ENCODE measurements at places on chromosomes 6 and 20.

DNA sequence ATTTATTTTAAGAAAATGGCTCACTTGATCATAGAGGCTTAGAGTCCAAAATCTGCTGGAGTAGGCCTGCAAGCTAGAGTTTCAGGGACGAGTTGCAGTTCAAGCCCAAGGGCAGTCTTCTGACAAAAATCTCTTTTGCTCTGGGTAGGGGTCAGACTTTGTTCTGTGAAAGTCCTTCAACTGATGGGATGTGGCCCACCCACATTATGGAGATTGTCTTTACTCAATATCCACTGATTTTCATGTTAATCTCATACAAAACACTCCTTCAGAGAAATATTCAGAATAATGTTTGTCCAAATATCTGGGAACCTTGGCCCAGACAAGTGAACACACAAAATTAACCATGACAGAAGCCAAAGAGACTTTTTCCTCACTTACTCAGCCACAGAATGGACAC is 98.6 kb upstream of the RSPO3 start:
- H3K27me3 ChIP-seq = no peaks in the 10 kb centered on the region
- DNase-seq = no peak
- no peaks in the 10 kb centered on the region for H3K4me1 ChIP-seq

GRCh38 chr6:159490298-159490937 is 202.6 kb downstream of the SOD2 start:
- no peak for DNase-seq
- H3K4me1 ChIP-seq = no peaks in the 10 kb centered on the region
- no peaks in the 10 kb centered on the region for H3K36me3 ChIP-seq
- no peak overlapping the region for H3K4me3 ChIP-seq

DNA sequence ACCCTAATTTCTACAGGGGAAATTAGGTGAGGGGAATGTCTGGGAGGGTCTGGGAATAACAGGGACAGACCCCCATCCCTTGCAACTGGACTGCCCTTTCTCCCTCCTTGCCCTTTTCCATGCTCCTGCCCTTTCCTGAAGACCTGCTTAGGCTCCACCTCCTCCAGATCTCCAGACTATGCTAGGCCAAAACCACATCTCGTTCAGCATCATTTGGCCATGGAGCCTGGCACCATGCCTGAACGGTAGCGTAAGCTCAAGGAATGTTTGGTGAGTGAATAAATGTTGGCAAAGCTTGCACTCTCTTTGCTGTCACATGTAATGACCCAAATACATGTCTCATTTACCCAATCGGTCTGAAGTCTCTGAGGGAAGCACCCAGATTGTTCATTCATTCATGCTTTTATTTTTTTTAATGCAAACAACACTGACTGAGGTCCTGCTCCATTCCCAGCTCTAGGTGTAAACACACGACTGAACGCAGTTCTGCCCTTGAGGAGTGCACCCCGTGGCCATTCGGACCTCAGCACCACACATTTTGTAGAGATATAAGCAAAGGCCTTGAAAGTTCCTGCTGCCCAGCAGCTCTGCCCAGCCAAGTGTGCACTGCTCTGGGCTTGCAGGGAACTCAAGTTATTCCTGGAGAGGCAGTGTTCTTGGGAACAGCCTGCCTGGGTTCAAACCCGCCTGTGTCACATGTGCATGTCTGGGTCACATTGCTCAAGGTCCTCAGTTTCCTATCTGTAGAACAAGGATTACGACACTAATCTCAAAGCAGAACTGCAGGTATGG is 1.1 kb upstream of the GRM4 start:
- no peak for DNase-seq
- no peaks in the 10 kb centered on the region for H3K36me3 ChIP-seq
- peaks cover 34% of the 10 kb centered on the region for H3K27me3 ChIP-seq
- peaks cover 16% of the 10 kb centered on the region for H3K4me1 ChIP-seq

DNA sequence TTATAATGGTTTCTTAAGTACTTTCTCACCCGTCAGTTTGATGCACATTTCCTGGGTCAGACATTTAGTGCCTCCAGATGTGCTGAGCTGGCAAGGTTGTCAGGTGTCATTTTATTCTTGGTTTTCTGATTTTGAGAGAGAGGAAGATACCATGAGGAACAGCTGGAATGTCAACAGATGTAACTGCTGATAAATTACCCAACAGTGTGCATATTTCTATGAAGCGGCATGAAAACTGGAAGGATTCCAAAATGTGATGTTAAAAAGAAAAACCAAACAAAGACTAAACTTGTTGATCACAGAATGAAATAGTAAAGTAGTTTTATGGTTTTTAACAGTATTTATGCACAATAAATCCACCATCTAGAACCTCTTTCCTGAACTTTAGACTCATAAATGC is 447.3 kb downstream of the HDGFL1 start:
- H3K4me1 ChIP-seq = no peaks in the 10 kb centered on the region
- H3K4me3 ChIP-seq = no peak overlapping the region
- DNase-seq = no peak

DNA sequence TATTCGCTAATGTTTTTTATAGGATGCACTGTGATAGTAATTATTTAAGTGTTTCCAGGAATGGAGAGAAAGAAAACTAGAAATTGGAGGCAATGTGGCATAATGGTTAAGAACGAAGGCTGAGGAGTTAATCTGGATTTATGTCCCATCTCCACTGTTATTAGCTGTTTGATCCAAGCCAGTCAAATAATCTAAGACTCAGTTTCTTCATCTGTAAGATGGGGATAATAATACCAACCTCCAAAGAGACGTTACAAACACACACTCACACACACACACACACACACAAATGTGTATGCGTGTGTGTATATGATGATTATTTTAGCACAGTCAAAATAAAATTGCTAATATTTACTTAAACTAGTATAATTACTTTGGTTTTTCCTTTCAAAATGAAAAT is 36.9 kb upstream of the TPD52L1 start:
- no peaks in the 10 kb centered on the region for H3K27me3 ChIP-seq
- H3K36me3 ChIP-seq = no peaks in the 10 kb centered on the region
- no peak for DNase-seq
- H3K4me1 ChIP-seq = peaks cover 15% of the 10 kb centered on the region

GRCh38 chr20:22214296-22214695 is 370.1 kb downstream of the FOXA2 start:
- no peaks in the 10 kb centered on the region for H3K36me3 ChIP-seq
- H3K27ac ChIP-seq = no peak overlapping the region
- H3K4me3 ChIP-seq = no peak overlapping the region
- H3K27me3 ChIP-seq = peaks cover 61% of the 10 kb centered on the region

DNA sequence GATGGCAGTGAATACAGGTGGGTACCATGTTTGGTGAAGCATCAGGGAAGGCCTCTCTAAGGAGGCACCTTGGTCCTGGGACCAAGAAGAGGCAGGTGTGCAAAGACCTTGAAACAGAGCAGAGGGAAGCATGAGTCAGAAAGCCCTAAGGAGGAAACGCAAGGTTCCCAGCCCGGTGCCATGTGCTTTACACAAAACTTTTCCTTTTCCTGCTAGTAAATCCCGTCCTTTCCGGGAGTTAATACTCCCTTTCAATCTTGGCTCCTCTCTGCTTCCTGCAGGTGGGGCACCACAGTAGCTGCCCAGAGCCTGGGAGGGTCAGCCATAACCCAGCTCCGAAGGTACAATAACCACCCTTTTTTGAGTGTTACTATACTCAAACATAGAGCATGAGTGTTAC is 19.4 kb upstream of the SLC23A2 start:
- DNase-seq = no peak
- H3K4me1 ChIP-seq = no peaks in the 10 kb centered on the region
- no peaks in the 10 kb centered on the region for H3K36me3 ChIP-seq
- no peaks in the 10 kb centered on the region for H3K27me3 ChIP-seq

DNA sequence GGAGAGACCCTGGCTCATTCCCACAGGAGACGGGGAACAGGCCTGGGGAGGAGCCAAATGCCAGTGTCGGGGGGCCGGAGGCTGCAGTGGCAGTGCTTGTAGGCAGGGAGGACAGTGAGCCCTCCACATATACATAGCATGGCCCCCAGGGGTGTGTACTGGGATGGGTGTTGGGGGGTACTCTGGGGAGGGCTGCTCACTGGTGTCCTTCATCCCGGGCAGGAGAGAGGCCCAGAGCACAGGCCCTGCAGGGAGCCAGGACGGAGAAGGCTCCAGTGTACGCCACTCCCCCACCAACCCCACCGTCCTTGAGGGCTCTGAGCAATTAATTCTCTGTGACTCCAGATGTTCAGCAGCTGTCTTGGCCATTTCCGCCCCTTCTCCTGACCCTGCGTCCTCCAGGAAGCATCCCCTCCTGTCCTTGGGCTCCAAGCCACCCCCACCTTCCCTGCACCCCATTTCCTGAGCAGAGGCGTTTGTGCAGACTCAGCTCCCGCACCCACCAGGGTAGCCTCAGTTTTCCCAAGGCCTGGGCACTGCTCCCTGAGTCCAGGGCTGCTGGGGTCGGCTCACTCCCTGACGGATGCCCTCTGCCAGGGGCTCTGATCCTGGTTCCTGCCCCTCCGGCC is 3.4 kb upstream of the ABHD16B start:
- peak overlapping the region; percentile 30 for H3K27ac ChIP-seq
- no peaks in the 10 kb centered on the region for H3K27me3 ChIP-seq
- H3K36me3 ChIP-seq = no peaks in the 10 kb centered on the region

DNA sequence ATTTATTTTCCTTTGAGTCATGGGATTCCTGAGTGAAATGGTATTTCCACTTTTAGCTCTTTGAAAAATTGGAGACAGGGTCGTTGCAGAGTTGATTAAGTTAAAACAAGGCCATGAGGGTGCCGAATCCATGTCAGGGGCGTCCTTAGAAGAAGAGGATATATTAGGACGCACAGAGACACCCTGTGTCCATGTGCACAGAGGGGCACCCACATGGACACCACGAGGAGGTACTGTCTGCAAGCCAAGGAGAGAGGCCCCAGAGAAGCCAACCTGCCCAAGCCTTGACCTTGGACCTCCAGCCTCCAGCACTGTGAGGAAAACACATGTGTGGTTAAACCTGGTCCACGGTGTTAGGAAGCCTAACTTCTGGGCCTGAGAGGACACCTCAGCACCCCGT is 113.9 kb upstream of the THBS2 start:
- no peak overlapping the region for H3K4me3 ChIP-seq
- H3K27me3 ChIP-seq = no peaks in the 10 kb centered on the region
- no peak for DNase-seq
- no peak overlapping the region for H3K27ac ChIP-seq
- H3K36me3 ChIP-seq = no peaks in the 10 kb centered on the region
